ENCODE measurements at places on chromosomes 3 and 15.

- no peak for DNase-seq
These were observed 82.1 kb downstream of the PCSK6 start for GRCh38 chr15:101407439-101407838.

GRCh38 chr3:172836390-172836997 is 86.0 kb downstream of the ECT2 start:
- DNase-seq: peak; percentile 41

DNA sequence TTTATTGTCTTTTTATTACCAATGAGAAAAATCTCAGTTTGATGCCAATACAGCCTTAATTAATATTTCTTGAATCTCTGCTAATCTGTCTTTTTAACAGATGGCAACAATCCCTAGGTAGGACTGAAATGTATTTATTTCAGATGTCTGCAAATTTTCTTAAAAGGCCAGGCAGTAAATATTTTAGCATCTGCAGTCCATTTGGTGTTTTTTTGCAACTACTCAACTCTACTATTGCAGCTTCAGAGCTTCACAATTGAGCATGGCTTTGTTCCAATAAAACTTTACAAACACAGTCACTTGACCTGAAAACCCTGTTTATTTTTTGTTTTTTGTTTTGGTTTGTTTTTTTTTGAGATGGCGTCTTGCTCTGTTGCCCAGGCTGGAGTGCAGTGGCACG is 82.7 kb downstream of the RARB start:
- no peak for DNase-seq

GRCh38 chr3:55408193-55408826 is 78.8 kb downstream of the WNT5A start:
- DNase-seq: no peak

DNA sequence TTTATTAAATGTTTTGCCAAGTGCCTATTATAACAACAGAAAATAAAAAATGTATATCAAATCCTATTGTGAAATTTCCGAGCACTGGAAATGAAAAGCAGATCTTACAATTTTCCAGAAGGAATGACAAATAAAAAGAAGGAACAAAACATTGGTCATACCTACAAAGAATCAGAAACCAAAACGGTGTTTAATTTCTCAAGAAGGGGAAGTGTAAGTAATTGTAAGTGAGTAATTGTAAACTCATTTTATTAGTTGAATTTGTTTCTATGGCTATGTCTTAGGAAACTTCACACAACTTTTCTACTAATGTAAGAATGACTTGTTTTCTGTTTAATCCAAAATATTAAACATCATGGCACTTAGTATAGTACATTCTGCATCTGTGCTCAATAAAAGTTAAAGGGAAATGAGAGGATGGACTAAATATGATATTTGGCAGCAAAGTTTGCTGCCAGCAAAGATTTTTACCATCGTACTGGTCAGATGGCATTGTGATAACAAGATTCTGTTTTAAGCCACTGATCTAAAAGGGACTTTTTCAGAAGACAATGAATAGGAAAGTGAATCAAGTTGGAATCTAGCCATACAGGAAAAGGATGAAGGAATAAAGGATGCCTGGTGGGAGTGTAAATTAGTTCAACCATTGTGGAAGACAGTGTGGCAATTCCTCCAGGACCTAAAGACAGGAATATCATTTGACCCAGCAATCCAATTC is 232.4 kb downstream of the NFKBIZ start:
- no peak for DNase-seq

DNA sequence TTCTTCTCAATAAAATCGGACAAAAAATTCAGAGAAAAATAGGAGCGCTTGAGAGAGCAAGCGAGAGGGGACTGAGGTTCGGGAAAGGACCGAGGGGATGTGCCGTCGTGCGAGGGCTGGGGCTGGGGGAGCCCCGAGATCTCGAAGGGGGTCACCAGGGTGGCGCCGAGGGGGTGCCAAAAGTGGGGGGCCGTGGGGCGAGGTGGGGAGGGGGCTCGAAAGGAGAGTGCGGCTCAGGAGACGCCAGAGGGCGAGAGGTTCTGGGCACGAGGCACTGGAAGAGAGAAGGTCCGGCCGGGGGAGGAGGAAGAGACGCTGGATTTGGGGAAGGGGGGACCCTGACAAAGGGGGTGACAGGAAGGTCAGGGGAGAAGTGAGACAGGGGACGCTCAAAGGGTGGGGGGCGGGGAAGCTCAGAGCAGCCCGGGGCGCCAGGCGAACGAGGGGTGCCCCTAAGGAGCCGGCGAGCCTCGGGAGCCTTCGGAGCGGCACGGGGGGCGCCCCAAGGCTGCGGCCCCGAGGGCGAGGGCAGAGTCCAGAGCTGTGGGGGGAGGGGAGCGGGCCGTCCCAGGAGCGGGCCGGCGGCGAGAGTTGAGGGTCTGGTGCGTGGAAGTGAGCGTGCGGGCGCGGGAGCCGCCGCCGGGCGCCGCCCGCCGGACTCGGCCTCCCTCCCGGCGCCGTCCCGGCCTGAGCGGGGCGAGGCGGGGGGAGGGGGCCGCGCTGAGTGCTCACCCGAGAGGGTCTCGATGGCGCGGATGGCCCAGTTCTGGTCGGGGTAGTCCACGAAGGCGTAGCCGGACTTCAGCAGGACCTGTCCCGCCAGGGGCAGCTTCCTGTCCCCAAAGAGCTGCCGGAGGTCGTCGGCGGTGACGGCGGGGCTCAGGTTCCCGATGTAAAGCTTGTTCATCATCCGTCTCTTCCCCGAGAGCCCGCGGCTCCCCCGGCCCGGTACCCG is 514 bp downstream of the IGF2BP2 start:
- DNase-seq: peak; percentile 9

DNA sequence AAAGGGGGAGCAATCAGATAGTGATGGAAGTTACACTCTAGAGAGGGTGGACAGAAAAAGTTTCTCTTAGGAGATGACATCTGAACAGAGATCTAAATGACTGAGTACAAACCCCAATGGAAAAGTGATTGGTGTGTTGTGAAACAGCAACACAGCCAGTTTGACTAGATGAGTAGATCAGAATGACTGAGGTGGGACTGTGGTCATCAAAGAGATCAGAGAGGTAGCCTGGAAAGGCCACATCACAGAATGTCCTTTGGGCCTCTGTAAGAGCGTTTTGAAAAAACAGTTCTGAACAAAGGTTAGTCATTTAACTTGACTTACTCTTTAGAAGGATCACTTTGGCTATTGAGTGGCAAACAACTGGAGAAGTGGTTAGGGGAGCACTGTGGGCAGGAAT is 10.6 kb downstream of the LRRC58 start:
- DNase-seq: no peak

GRCh38 chr15:69087366-69087976 is 73.0 kb upstream of the GLCE start:
- no peak for DNase-seq

DNA sequence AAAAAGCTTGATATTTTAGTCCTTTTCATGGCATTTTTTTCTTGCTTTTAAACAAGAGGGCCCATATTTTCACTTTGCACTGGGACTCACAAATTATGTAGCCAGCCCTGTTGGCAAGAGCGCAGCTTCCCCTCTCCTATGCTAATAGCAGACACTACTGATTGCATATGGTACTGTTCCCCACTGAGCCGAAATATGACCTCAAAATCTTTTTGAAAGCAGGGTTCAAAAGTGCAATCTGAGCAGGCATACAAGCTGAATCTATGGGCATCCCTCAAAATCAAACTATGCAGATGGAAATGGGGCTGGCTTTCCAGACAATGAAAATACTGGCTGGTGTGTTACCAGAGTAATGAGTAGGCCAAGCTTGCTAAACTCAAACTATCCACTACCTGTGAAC is 225.2 kb upstream of the SETMAR start:
- no peak for DNase-seq

- no peak for DNase-seq
These were observed 137.6 kb downstream of the IMPG2 start for GRCh38 chr3:101182734-101183133.

- no peak for DNase-seq
These were observed 315.2 kb upstream of the PPP2R3A start for GRCh38 chr3:135650309-135650708.

DNA sequence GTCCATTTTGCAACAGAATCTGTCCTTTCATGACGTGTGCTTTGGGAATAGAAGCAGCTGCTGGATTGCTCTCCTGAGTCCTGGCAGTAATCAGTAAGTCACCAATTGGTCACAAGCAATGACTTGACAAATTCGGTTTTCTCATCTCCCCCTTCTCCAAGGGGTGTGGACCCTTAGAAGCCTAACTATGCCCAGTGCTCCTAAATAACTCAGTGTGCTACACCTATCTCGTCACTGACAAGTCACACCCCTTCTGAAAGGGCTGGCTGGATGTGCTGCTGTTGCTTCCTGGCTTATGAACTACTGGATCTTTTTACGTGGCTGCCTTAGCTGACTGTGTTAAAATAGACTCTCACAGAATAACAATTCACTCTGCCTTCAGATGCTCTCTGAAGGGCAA is 1351.5 kb downstream of the ZPLD1 start:
- no peak for DNase-seq

DNA sequence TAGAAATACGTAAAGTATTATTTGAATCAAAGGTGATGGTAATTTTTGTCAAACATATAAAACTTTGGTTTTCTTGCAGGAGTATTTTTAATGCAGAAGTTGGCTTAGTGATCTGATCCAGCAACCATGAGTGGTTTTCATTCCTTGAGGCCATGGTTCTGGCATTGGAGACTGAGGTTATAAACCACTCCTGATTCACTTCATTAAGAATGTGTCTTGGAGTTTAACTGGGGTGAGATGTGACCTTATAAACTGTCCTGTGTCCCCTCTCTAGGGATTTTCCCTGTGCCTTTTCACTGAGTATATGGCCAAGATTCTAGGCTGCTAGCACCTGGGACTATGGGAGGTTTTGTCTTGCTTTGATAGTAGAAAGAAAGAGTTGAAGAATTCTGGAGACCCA is 94.3 kb downstream of the RYR3 start:
- DNase-seq: no peak

DNA sequence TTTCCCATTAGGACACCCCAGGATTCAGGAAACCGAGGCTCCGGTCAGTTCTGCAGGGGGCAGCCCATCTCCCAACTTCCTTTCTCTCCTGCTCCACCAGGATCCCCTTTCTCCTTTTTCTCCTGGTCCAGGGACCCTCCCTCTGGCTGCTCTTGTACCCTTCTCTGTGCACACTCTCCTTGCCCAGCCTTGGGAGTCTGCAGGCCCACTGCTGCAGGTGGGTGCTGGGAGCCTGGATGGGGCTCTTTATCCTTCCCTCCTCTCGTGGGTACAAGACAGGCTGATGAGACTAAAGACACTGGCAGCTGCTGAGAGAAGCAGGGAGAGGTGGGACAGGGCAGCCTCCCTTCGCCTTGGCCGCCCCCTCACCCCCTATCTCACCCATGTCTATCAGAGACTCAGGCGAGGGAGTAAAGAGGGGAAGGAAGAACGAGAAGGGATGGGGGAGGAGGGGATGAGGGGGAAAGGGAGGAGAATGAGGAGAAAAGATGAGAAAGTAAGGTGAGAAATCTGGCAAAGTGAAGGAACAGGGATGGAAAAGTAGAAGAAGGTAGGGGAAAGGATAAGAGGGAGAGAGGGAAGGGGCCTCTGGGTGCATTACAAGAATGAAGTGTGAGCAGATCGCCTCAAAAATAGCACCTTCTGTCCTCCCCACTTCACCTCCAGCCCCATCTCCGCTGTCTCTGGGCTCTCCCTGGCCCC is 45.2 kb downstream of the ITGA11 start:
- DNase-seq: no peak

GRCh38 chr3:48674505-48674904 is 11.2 kb downstream of the NCKIPSD start:
- no peak for DNase-seq

DNA sequence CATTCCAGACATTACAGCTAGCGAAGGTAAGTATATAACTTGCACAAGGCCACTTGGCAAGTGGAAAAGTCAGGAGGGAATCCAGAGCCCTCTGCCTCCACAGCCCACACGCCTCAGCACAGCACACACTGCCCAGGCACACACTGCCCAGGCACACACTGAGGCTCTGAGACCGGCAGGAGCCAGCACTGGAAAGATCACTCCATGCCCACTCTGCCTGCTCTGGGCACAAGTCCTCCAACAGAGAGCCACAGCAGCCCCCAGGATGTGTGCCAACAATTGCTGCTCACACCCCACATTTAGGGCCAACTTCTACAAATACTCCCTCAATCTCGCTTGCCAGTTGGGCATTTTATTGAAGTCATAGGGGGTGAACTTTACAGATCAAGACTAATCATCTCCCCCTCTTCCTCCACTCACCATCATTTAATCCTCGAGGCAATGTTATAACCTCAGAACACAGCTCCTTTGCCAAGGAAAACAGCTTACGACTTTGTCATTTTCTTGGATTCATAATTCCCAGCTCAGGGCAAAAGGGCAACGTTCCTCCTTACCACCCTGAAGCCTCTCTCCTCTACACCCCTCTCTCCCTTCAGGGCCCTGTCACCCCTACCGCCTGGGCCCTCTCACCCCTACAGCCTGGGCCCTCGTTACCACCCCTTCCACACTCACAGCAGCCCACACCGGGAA is 53.0 kb upstream of the TPM1 start:
- DNase-seq: no peak

DNA sequence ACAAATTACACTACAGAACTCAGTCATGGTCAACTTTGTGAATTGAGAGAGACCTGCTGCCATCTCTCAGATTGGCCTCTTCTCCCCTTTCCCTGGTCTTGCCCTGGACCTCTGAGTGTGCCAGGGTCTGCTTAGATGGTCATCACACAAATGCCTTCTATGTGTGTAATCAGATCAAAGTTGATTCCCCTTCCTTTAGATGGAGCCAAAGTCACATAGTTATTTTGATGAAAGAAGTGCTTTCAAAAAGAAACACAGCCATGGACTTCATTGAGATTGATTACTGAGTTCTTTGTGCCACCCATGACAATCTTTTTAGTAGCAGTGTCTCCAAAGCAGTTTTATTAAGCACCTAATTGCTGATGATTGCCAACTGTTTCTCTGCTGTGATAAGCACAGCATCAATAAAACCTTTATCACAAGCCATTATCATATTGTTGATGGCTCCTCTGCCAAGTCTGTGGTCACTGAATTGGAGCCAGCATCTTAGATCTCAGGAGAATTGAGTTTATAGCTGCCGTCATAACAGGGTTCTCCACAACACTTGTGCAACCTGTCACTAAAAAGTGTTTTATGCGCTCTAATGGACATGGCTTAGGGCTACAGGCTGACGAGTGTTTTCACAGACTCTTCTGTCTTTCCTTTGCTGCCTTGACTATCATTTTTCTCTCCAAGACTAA is 149.7 kb upstream of the NUDT16 start:
- DNase-seq: no peak
